Left colon (tissue), 2 donors: ENCODE measurements at places on chromosomes 6 and 20.

DNA sequence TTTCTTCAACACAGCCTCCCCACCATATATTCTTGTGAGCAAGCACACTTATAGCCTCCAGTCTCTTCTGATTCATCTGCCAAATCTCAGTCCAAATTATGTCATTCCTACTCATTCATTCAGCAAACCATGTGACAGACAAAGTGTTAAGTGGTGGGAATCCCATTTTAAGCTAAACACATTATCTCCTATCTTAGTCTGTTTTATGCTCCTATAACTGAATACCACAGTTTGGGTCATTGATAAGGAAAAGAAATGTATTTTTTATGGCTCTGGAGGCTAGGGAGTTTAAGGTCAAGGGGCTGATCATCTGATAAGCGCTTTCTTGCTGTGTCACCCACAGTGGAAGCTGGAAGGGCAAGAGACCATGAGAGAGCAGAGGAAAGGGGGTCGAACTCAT is 23.9 kb upstream of the SMIM13 start:
- no peak for DNase-seq

- DNase-seq, result no peak
These were observed 61.3 kb downstream of the HS3ST5 start for GRCh38 chr6:114281496-114281895.

DNA sequence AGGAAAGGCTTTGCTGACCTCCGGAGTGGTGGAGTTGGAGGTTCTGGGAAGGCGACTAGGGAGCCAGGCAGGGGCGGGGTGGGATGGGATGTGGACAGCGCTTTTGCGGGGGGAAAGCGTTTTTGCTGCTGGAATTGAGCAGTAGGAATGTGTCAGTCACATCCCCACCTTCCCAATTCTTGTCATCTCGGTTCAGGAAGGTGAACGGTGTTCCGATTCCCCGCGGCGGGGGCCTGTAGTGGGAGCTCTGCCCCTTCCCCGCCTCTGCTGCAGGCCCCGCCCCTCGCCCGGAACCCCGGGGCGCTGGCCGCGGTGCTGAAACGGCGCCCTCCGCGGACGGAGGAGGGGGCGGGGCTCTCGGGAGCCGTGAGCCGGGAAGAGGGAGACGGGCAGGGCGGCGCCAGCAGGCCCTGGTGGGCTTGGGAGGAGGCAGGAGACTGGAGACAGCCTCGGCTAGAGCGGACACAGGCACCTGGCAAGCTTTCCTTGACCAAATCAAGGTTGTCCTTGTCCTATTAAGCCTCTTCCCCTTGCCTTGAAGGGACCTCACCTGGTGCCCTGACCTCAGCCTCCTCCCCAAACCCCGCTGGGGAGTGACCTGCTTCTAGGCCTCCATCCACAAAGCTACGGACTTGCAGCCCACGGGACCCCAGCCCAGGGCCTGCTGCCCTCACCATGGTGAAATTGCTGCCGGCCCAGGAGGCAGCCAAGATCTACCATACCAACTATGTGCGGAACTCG is at the start of gene LHFPL5:
Gene LHFPL5, plus strand, starts transcription at position 357 of the 741 bp plus-strand sequence. Its CDS starts 319 bp downstream, at position 676.
- DNase-seq, result no peak

DNA sequence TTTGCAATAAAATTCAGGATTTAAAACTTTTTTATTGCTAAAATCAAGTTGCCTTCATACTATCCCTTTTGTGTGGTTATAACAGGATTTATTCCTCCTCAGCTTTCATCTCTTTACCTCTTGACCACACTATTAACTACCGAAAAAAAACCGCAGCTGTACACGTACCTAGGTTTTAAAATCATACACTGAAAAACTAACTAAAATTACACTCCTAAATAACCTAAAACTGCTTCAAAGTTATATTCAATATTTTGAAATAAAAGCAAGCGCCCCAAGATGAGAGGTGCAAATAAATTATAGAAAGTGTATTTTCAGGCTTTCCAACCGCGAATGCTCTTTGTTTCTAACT is 1.4 kb downstream of the MPC1 start:
- DNase-seq, result no peak

DNA sequence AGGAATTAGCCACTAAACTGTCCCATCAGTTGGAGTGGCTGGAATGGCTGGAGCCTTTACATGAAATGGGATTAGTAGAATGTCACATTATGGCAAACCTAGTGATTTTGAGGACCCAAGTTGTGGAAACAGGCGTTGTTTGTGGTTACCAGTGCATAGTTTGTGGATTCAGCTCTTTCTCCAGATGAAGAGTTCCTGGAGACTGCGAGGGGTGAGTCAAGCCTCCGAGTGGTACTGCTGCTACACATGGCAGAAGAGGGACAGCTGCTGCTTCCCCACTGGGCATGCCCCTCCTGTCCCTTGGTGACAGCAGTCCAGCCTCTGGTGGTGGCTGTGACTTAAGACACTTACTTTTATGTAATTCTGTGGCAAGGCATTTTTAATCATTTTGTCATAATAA is 94.2 kb upstream of the SCP2D1 start:
- DNase-seq, result no peak

GRCh38 chr20:50186987-50187402 is 3.6 kb upstream of the CEBPB start:
- DNase-seq, result no peak

DNA sequence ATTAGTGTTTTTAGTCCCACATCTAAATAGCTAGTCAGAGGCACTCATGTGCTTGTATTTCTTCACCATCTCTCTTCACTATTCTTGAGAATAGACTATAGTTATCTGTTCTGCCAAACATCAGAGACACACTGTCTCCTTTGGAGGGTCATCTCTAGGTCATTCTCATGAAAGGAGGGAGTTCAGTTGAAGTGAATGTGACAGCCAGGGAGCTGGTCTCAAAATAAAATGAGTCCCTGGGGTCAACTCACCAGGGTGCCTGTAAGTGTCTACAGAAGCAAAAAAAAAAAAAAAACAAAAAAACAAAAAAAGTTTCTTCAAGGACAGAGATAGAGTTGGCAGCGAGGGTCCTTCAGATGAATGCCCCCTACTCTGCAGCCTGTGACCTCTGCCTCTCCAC is 171.0 kb downstream of the ID4 start:
- DNase-seq, result no peak

- DNase-seq, result no peak
These were observed 187.1 kb downstream of the SOX4 start for GRCh38 chr6:21780679-21781078.

DNA sequence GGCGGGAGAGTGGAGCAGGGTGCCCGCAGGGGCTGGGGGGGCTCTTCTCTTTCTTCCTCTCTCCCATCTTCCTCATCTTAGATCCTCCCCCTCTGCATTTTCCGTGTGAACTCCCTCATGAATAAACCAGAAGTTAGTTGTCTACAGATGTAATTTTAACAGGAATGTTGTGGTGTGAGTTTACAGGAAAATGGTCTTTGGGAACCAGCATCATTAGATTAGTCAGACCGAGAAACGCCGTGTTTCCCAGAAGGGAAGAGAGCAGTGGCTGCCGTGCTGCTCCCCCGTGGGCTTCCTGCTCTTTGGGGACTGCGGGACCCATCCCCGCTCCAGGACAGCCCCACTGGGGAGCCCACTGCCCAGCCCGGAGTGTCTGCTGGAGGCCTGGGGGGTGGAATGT is 3.4 kb downstream of the MYT1 start:
- DNase-seq, result no peak

DNA sequence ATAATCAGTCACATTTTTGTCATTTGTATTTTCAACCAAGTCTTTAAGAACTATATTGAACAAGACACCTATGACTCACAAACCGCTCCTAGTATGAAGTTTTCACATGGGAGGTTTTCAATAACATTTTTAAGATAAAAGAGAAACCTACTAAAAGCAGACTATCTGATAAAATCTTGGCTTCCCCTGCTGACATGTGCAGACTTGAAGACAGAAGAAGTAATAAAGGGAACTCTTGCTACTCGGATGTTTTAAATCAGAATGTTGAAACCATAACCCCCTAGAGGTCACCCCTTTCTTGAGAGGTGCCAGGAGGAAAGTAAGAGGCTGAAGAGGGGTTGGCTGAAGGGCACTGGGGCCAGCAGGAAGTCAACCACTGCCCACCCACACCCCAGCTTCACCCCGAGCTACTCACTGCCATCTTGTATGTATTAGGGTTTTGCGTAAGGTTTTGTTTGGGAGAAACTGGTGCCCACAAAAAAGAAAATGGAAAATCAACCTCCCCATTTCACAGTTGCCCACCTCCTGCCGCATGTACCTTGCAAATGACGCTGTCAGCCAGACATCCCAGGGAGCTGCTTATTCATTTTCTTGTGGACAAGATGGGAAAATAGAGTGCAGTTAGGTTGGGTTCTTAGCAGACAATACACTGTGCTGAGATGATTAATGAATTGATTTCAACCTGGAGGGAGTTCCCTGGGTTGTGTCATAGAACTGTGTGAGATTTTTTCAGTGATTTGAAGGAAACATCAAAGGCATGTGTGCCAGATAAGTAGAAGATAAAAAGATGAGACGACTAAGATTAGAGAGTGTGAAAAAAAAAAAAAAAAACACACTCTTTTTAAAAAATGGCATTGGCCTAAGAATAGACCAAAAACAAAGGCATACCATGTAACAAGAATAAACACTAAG is 83.2 kb upstream of the TAB2 start:
- DNase-seq, result no peak

GRCh38 chr6:79385893-79386292 is 151.3 kb downstream of the LCA5 start:
- no peak for DNase-seq

DNA sequence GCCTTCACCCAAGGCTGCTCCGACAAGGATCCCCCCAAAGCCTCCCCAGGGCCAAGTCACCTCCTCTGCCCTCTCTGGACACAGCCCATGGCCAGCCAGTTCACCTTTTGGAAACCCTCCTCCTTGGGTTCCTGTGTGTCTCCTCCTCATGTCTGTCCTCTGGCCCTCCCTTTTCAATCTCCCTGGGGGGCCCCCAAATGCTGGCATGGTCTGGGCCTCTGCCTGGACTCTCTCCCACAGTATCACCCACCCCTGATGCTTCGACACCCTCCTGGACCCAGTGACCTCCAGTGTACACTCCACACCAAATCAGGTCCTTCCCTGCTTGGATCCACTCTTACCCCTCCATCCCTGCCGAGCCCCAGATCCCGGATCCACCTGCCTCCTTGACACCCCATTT is 46.7 kb upstream of the NNAT start:
- no peak for DNase-seq

DNA sequence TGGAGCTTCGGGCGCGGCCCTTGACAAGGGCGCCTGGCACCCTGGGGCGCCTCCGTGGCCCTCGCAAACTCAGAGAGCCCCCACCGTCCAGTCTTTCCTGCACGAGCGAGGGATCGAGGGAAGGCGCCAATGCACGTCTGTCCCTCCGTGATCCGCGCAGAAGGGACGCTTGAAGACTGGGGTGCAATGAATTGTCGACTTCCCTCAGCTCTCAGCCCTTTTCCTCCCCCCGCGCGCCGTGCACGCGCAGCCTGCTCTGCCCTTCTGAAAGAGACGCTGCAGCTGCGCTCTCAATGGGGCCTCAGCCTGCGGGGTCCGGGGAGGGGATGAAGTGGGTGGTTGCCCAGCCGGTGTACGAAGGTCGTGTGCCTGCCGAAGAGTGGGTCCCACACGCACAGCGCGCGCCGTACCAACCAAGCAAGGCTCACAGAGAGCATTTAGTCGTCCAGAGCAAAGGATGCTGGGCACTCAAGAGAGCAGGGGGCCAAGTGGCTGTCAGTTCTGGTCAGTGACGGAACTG is 5.5 kb upstream of the SOX4 start:
- peak; percentile 54 for DNase-seq

DNA sequence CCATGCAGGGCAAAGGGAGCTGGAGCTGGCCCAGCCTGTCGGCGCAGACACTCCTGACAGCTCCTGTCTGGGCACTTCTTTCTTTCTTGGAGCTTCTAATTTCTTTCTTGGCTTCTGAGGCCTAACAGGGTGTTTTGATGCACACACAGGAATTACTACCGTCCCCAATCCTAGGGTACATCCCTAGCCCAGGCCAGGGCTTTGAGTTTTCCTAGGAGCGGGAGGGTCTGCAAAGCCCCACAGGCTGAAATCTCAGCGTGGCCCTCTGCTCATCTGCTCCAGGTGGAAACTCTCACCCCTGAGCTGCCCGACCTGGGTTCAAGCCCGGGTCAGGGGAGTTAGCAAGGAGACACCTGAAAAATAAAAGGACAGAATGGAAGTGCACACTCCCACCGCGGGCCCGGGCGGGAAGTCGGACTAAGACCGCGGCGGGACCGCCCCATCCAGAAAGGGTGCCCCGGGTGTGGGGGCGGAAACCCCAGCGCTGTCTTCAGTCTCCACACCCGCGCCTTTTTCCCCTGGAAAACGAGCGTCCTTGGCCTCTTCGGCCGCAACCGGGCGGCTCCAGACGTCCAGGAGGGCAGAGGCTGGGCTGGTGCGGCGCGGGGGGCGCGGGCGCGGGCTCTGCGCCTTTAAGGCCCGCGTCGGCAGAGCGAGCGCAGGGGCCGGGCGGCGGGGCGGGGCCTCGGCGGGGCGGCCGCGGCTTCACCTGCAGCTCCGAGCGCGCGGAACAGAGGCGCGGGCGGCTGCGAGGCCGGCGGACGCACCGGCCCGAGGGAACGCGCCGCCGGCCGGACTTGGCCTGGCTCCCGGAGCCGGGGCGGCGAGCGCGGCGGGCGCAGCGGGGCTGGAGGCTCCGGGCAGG is at the start of gene CDH4:
Gene CDH4, plus strand, starts transcription at position 733 of the 865 bp plus-strand sequence.
- no peak for DNase-seq

GRCh38 chr6:119285908-119286625 is 63.5 kb downstream of the MAN1A1 start:
- no peak for DNase-seq

DNA sequence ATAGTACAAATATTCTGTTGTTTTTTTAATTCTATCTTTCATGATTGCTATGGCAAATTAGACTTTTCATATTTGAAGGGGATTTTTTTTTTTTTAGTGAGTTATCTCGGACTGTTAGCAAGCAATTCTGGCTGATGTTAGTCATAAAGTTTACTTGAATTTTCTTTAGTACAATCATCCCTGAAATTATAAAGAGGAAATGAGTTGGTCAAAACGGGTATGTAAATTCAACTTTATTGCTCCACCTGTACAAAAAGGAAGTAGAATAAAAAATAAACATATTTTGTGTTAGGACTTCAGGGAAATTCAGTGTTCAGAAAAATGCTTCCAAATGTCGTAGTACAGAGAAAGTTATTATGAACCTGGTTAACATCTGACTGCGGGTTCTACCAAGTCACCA is 40.3 kb downstream of the PPP1R14C start:
- DNase-seq, result no peak

- no peak for DNase-seq
These were observed 45.9 kb downstream of the KCNS1 start for GRCh38 chr20:45055056-45055455.

DNA sequence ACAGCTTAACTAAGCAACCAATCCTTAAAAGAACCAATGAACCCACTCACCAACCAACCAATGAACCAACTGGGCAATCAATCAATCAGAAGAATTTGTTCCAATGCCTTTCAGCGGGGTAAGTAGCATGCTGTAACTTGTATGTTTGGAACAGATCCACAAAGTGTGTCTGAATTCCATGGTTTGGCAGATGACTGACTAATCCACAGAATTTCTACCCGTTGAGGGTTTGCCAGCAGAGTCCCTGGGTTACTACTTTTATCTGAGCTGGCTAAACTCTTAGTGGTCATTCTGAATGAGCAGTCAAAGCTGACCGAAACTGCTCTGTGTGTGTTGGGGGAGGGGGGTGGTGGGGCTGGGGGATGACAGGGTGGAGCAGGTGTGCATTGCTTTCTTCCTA is 125.0 kb upstream of the JAG1 start:
- no peak for DNase-seq

GRCh38 chr6:29509239-29509638 is 21.5 kb upstream of the MAS1L start:
- no peak for DNase-seq
